ENCODE measurements at places on chromosomes 7 and 10. TPM values are rescaled to one million over a fixed set of nuclear protein-coding genes. Genes with fewer than 3 reads are reported as not detected.

The LRRC4 gene
- total RNA-seq = 1.3 TPM

The TBX20 gene
- not detected for total RNA-seq

The RGR gene
- total RNA-seq = not detected

The ASB13 gene
- total RNA-seq = 7.2 TPM

The VPS26A gene
- total RNA-seq = 26.2 TPM

The POLR1F gene
- total RNA-seq = 18.8 TPM

The SORCS1 gene
- total RNA-seq = not detected

The SDHAF3 gene
- 30.7 TPM for total RNA-seq

The ABCB1 gene
- total RNA-seq = 3.5 TPM

The OR6B1 gene
- not detected for total RNA-seq

The ANKRD2 gene
- not detected for total RNA-seq

The HEPACAM2 gene
- 0.24 TPM for total RNA-seq

The STOX1 gene
- 0.38 TPM for total RNA-seq

The ELFN1 gene
- total RNA-seq = not detected

The CPA2 gene
- total RNA-seq = not detected

The ITPRID1 gene
- total RNA-seq = not detected

The ADAM22 gene
- 1.2 TPM for total RNA-seq

The LUC7L2 gene
- total RNA-seq = 132 TPM

The GJD4 gene
- not detected for total RNA-seq

The FGFR2 gene
- total RNA-seq = not detected

The FOXI2 gene
- not detected for total RNA-seq

The LIPK gene
- not detected for total RNA-seq

The NEBL gene
- total RNA-seq = not detected

The MYL10 gene
- total RNA-seq = not detected

The PRSS37 gene
- not detected for total RNA-seq

The SEMA3A gene
- 2.7 TPM for total RNA-seq

The CDC14C gene
- total RNA-seq = not detected

The ZNF862 gene
- total RNA-seq = 19.4 TPM

The ATRNL1 gene
- not detected for total RNA-seq

The JAKMIP3 gene
- total RNA-seq = 0.52 TPM

The MRLN gene
- not detected for total RNA-seq

The CPN1 gene
- not detected for total RNA-seq

The GNAT3 gene
- total RNA-seq = not detected

The UTF1 gene
- not detected for total RNA-seq

The CLRN3 gene
- total RNA-seq = not detected

The GDF10 gene
- 0.12 TPM for total RNA-seq

The SEMA4G gene
- 0.59 TPM for total RNA-seq

The PRDX3 gene
- total RNA-seq = 215 TPM

The CPSF4 gene
- 73.5 TPM for total RNA-seq

The SPDYE11 gene
- not detected for total RNA-seq

The GATAD1 gene
- total RNA-seq = 27.5 TPM

The ENTPD1 gene
- total RNA-seq = 0.35 TPM

The ARHGAP22 gene
- not detected for total RNA-seq

The SFXN3 gene
- 15.7 TPM for total RNA-seq

The RAPGEF5 gene
- total RNA-seq = 0.40 TPM

The GPRIN2 gene
- not detected for total RNA-seq

The TMEM213 gene
- total RNA-seq = not detected

The KDM7A gene
- 27.4 TPM for total RNA-seq

The SFMBT2 gene
- 21.5 TPM for total RNA-seq

The AOC1 gene
- not detected for total RNA-seq

The MRC1 gene
- not detected for total RNA-seq

The SUPV3L1 gene
- 38.4 TPM for total RNA-seq

The HECW1 gene
- total RNA-seq = not detected

The LDB3 gene
- total RNA-seq = 0.38 TPM

The PALD1 gene
- 0.69 TPM for total RNA-seq

The C10orf53 gene
- total RNA-seq = not detected

The CCL26 gene
- total RNA-seq = not detected

The C7orf33 gene
- total RNA-seq = not detected

The TUBAL3 gene
- total RNA-seq = not detected

The WEE2 gene
- not detected for total RNA-seq

Data from activated naive CD4-positive, alpha-beta T cell treated with anti-CD3 and anti-CD28 coated beads for 36 hours (primary cell).